ENCODE measurements at places on chromosomes 6 and 20. TPM values are rescaled to one million over a fixed set of nuclear protein-coding genes. Genes with fewer than 3 reads are reported as not detected.

The SLC26A8 gene
- not detected for total RNA-seq

The KCNG1 gene
- 7.8 TPM for total RNA-seq

The ENPP4 gene
- 11.5 TPM for total RNA-seq

The MICB gene
- total RNA-seq: 0.95 TPM

The JAG1 gene
- total RNA-seq: 260 TPM

The GPR6 gene
- not detected for total RNA-seq

The METTL24 gene
- total RNA-seq: 10.0 TPM

The CYP39A1 gene
- total RNA-seq: 10.3 TPM

The HRH3 gene
- not detected for total RNA-seq

The RHAG gene
- total RNA-seq: not detected

The IMPG1 gene
- not detected for total RNA-seq

The OR2J3 gene
- not detected for total RNA-seq

The SIGLEC1 gene
- not detected for total RNA-seq

The OR2B6 gene
- not detected for total RNA-seq

DNA sequence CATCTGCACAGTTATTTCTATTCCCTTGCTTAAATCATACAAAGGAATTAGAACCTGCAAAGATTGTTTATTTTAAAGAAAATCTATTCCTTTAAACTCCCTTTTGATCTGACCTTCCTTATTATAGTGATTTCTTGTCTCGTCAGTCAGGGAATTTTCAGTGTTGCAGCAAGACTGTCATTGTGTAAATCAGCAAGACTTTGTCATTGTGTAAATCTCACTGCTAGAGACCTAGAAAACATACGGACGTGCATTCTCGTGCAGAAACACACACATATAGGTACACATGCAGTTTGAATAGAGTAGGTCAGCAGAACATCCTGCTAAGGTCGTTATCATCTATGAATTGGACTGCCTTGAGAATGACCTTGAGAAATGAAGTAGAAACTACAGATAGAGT lies 6.2 kb upstream of the SGK1 start:
- no peak for DNase-seq

DNA sequence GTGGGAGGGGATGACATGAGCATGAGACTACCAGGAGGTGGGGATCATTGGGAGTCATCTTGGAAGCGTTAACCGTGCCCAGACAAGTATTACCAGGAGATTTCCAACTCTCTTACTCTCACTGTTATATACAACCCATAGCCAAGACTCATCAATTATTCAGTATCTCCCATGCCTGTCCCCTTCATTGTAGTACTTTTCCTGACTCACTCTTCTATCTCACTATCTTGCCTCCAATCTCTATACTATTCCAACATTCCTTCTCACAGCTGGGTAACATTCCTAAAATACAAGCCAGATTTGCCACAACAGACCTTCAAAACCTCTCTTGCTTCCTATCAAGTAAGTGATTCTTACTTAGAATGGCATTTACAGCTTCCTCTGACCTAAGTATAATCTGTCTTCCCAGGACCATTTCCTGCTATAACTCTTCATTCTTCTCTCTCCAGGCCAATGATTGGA lies 226.3 kb upstream of the SMLR1 start:
- DNase-seq: no peak

DNA sequence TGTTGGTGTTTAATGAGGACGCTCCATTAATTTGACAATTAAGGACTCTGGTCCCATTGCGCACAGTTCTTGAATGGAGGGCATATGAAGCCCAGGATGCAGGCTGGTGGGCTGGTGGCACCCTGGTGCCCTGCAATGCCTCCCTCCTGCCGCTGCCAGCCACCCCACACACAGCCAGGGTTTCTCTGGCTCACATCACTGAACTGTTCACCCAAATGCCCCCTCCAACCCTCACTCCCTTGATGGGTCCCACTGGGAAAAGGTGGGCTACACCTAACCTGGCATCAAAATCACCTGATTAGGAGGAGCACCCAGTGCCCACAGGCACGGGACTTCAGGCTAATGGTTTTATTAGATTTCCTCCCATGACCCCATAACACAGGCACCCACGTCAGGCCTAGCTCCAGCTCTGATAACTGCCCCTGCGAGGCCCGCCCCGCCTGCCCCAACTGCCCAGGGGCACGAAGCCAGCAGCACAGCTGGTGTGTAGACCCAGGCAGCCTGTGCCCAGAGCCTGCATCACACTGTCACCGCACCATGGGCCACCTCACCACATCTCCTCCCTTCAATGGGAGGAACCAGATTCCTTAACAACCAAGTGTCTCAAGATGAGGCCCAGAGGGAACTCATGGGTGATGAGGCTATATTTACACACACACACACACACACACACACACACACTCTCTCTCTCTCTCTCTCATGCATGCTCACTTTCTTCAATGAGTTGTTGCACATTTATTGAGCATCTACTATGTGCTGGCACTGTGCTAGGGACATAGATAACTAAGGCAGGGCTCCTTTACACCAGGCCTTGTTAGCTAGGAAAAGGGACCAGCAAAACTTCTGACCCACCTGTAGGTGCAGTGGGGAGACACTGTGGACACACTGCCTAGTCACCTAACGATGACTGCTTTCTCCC lies 107.3 kb downstream of the NOL4L start:
- DNase-seq: peak; percentile 6

DNA sequence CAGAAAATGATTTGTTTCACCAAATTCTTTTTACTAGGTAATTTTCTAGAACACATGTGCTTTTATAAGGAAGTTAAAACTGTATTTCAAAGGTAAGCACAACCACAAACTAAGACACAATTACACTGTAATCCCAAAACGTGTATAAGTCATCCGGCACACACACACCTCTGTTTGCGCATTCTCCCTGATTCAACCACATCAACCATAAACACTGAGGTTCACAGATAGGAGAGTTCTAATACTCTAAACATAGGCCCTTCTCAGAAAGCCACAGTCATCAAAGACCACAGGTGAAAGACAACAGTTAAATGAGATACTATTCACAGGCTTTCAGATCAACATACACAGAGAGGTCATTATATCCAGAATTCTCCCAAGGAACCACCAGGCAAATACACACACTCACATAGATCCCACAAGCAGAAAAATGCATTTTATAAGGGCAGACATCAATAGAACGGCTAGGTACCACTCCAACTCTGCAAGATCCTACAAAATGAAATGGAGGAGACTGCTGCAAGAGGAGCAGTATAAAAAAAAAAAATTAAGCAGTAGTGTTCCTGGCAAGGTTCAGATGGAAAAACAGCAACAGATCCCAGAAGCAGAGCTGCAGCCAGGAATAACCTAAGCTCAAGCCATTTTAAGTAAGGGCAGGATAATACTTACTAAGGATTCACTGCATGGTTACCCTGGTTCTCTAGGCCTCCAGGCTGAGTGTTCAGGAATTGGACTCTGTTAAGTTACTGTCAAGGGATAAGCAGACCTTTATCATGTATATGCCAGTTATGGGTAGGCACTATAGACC lies 6.6 kb upstream of the FBXO9 start:
- DNase-seq: no peak

GRCh38 chr6:138999949-139000725 lies 12.1 kb upstream of the REPS1 start:
- DNase-seq: no peak

GRCh38 chr6:145349950-145350510 lies 385.3 kb downstream of the EPM2A start:
- DNase-seq: no peak

DNA sequence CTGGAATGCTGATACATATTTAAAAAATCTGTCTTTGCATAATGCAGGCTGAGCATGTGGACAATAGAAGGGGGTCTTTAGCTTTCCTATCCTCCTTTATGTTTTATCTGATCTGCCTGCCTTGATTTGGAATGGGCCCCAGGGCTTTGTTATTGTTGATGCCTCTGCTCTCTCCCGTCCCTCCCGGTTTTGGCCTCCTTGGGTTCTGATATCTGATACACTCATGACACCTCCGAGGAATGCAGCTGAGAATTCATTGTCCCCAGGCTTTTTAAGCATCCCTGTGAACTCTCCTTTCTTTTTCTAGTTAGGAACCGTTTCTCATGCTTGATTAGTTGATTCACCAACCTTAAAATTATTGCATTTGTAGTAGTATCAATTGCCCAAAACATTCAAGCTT lies 185.5 kb upstream of the RALGAPA2 start:
- DNase-seq: no peak

DNA sequence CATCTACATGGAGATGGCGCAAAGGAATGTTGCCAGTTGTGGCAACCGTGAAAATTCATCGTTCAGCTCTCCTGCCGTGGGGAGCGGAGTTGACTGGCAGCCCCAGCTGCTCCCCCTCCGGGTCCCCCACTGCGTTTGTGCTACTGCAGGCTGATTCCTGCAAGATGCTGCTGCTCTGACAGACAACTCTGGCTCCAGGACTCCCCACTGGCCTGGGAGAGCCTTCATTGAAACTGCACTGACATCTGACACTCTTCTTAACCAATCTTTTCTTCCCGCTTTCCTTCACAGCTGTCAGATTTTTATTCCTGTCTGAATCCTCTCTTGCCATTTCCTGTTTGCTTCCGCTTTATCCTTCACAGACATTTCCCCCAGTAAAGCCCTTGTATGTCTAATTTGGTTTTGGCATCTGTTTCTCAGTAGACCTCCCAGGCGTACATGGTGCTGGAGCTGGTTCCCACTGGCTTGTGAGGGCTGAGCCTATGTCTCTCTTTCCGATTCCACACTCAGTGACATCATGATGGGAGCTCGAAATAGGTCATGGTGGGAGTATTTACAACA lies 9.5 kb upstream of the ATRN start:
- DNase-seq: no peak

GRCh38 chr20:20102716-20103258 lies 50.5 kb downstream of the CFAP61 start:
- DNase-seq: no peak

- no peak for DNase-seq
These were observed 411.7 kb downstream of the C6orf118 start for GRCh38 chr6:164897523-164898235.

- DNase-seq: no peak
These were observed 53.2 kb downstream of the MAP3K5 start for GRCh38 chr6:136739071-136739470.

DNA sequence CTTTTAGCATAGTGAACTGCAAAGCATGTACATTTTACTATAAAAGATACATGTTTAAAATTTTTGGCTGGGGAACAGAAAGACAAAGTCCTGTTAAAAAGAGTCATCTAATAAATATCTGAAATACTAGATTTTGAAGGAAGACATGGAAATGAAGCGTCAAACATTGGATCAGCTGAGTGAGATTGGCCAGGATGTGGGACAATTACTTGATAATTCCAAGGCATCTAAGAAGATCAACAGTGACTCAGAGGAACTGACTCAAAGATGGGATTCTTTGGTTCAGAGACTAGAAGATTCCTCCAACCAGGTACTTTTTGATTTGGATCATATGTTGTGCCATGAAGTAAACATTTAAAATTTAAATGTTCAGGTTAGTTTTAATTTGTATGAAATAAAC lies 162.3 kb downstream of the UTRN start:
- DNase-seq: no peak

DNA sequence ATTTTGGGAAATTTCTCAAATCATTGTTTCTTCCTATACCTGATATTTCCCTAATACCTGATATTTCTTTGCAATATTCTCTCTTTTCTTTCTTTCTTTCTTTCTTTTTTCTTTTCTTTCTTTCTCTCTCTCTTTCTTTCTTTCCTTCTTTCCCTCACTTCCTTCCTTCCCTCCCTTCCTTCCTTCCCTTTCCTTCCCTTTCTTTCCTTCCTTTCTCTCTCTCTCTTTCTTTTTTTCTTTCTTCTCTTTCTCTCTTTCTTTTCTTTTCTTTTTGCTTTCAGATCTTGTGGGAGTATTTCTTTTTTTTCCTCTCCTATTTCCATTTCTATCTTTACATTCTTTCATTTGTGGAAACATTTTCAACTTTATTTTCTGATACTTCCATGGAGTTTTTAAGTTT lies 76.1 kb upstream of the ANKEF1 start:
- no peak for DNase-seq

- no peak for DNase-seq
These were observed 38.5 kb upstream of the OR14J1 start for GRCh38 chr6:29263001-29263400.

GRCh38 chr6:44067173-44068139 lies 59.8 kb downstream of the MRPL14 start:
- DNase-seq: no peak

GRCh38 chr20:40724566-40724965 lies 35.5 kb upstream of the MAFB start:
- no peak for DNase-seq

GRCh38 chr20:17636523-17637412 lies 45.3 kb downstream of the RRBP1 start:
- DNase-seq: no peak

DNA sequence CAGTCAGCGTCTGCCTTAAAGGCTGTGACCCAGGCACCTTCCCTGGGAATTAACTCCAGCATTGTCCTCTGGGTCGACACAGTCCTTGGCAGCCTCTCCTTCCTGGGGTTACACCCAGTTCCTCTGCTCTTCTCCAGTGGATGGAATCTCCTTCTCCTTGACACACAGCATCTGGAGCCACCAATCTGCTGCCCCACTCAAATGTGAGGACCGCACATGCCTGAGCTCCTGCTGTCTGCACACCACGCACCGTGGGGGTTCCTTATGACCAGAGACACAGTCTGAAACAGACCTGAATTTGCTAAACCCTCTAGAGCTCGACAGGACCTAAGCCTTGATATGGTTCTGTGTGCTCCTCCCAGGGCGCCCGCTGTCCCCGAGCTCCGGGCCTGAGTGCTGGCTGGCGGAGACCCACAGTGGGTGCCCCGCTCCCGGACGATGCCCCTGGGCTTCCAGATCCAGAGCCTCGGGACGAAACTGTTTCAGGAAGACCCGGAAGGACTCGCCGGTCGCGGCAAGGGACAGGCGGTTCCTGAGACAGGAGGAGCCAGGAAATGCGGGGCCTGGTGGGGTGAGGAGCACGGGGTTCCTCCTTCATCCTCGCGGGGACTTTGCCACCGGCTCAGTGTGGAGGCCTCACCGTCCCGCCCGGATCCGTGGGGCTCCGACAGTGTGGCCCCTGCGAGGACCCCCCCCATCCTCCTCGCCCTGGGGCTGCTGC lies 2.5 kb upstream of the RAET1G start:
- no peak for DNase-seq

DNA sequence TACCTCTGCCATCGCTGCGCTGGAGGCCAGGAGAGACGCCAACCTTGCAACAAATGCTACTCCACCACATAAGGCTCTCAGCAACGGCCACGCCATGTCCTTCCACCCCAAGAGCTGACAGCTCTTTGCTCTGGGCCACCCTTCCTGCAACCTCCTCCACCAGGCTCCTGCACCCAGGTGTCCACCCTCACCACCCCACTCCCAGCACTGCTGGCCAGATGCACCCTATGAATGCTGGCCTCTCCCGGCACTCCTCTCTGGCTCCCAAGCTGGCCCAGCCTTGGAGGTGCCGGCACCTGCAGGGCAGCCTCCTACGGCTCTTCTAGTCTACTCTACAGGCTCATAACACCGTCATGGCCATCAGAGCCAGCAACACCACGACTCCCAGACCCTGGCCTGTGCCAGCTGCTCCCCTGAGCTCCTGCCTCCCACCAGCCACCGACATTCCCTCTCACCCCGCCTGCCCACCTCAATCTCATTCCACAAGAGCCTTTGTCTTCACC lies 11.2 kb downstream of the TAF4 start:
- no peak for DNase-seq
